ENCODE measurements at places on chromosomes 12 and 14.

GRCh38 chr12:99146730-99147129 lies 500.8 kb upstream of the GARIN6 start:
- DNase-seq: no peak

DNA sequence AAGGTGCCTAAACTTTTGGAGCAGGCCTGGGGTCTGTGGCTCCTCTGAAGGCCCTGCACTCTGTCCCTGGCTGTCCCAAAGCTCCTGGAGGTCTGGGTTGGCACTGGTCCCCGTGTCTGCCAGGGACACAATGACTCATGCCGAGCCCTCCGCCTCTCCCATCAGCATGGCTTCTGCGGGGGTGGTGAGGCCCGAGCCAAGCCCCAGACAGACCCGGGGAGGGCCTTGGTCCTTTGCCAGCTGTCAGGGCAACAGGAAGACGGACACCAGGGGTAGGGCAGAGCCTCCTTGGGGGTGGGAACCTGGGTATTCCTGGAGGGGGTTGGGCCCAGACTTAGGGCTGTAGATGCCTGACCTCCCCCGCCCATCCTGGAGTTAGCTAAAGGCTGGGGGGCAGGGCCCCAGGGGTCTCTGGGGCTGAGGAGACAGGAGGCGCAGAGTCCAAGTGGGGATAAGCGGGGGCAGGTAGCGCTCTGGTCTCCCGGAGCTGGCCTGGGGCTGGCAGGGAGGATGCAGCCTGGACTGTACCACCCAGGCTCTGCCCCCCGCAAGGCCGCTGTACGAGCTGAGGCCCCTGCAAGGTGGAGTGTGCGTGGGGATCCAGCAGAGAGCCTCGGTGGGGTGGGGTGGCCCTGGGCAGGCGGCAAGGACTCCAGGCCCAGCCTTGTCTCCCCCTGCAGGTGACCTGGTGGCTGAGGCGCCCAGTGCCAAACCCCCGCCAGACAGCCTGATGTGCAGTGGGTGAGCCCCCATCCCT lies 16.4 kb upstream of the PUS1 start:
- no peak for DNase-seq

- DNase-seq: no peak
These were observed 91.5 kb downstream of the APAF1 start for GRCh38 chr12:98736352-98737321.

DNA sequence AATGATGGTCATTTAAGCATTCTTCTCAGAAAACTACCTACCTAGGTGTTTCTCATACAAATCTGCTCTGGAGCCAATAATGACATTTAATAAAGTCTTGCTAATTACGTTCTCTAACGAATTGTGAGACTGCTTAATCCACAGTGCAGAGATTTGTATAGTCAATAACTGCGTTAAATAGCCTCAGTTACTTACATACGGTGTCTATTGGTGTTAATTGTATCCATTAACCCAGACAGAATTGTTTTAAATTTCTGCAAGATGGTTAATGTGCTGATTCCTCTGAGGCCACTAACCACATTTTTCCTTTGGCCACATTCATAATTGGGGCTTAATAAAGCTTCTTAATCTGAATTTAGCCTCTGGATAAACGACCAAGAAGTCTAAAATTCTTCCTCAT lies 171.7 kb downstream of the SLC41A2 start:
- DNase-seq: no peak

GRCh38 chr12:843609-844008 lies 91.2 kb downstream of the WNK1 start:
- DNase-seq: no peak

- no peak for DNase-seq
These were observed 48.1 kb upstream of the PZP start for GRCh38 chr12:9256341-9256740.

GRCh38 chr12:56591126-56591525 lies 39.0 kb downstream of the BAZ2A start:
- no peak for DNase-seq

- DNase-seq: no peak
These were observed 8.5 kb downstream of the COQ6 start for GRCh38 chr14:73958591-73958990.

DNA sequence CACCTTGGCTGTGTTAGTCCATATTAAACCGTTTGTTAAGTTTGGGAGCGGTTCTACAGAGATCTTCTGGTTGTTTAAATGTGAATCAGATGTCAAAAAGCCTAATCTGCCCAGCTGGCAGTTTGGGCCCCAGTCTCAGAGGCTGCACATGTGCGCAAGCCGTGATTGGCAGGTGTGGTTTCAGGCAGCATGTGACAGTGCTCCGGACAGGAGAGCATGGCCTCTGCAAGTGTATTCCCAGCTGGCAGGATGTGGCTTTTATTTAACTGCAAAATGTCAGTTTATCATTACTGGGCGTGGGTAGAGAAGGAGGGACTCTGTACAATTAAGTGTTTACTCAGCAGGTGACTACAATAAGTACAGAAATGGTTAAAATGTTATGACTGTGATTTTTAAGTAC lies 77.5 kb downstream of the PELI2 start:
- DNase-seq: no peak

DNA sequence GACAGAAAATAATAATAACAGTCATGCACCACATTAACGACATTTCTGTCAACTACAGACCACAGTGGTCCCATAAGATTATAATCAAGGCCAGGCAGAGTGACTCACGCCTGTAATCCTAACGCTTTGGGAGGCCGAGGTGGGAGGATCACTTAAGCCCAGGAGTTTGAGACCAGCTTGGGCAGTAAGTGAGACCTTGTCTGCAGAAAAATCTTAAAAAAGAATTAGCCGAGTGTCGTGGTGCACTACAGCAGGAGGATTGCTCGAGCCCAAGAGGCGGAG lies 8.6 kb downstream of the NAB2 start:
- no peak for DNase-seq

- DNase-seq: no peak
These were observed 3.5 kb upstream of the PHLDA1 start for GRCh38 chr12:76035045-76035444.

DNA sequence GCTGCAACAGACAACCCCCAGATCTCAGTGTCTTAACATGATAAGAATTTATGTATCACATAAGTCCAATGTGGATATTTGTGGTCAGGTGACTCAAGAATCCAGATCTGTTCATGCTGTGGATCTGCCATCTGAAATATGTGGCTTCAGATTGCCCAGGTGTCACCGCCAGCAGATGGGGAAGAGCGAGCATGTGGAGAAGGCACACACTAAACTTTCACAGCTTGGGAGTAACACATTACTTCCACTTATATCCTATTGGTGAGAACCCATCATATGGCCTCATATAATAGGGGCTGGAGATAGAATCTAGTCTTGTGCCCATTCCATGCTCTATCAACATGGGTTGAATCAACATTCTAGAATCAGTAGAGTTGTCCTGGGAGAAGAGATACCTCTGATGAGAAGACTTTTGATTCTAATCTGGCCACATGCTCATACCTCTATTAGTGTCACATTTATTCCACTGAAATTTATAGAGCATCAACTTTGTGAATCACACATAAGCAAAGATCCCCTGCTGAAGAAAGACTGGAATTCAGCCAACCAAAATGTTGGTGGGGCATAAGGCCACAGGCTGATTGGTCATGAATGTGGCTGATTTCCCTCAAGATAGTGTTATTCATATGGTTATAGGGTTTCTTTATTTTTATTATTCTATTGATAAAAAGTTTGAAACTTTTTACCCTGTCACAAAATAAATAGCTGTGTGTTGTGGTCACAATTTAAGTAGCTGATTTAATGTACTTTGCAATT lies 6.0 kb upstream of the CALCOCO1 start:
- no peak for DNase-seq

GRCh38 chr14:75430116-75430515 lies 2.3 kb downstream of the JDP2 start:
- no peak for DNase-seq

DNA sequence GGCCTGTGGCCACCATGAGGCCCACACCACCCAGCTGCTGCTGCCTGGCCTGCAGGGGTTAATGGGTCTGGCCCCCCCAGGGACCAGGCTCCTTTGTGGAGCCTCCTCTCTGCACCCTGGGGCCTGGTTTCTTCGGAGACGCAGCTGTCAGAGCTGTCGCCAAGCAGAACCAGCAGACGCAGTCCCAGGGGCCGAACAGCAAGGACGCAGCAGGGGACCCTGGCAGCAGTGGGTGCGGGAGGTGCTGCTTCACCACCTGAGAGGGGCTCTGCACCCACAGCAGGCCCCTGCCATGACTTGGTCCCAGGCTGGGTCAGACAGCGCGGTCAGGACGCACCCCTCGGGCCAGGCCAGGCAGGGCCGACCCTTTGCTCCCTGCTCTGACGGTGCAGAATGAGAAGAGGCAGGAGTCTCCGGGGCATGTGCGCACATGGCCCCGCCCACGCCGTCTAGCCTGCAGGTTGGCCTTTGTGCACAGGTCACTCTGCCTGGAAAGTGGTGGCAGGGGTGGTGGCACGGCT lies 30.5 kb downstream of the JAG2 start:
- DNase-seq: no peak

GRCh38 chr14:22565391-22565945 lies 23.6 kb downstream of the DAD1 start:
- DNase-seq: no peak

GRCh38 chr12:131091976-131092691 lies 138.4 kb downstream of the ADGRD1 start:
- no peak for DNase-seq

DNA sequence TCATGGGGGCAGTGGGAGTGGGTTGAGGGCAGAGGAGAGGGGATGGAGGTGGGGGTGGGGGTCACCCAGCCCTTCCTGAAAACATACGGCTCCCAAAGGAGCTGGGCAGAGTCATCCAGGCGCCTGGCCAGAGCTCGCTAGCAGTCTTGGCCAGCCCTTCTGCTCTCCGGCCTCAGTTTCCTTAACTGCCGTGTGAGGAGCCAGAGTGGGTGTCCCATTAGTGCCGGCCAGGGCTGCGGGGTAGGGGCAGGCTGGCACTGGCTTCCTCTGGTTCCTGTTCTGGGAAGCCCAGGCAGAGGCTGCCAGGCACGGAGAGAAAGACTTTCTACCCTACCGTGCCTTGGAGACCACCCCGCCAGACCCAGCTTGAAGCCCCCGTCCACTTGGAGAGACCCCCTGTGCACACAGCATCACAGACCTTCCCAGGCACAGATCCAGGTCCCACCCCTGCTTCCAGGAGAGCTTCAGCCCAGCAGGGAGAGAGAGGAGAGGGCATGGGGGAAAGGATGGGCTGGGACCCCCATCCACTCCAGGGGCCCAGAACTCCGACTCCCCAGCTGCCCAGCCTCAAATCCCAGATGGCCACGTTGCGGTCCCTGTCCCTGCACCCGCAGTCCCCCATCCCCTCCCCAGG lies 93.3 kb downstream of the RFLNA start:
- no peak for DNase-seq

- DNase-seq: no peak
These were observed 65.7 kb downstream of the CDK17 start for GRCh38 chr12:96334502-96334901.
